ENCODE measurements at places on chromosomes 11 and 22.

GRCh38 chr22:47178339-47178738, 415.9 kb downstream of the TBC1D22A start:
- no peak for DNase-seq

- DNase-seq, result no peak
These were observed 55.6 kb downstream of the ARHGEF12 start for GRCh38 chr11:120391854-120392253.

DNA sequence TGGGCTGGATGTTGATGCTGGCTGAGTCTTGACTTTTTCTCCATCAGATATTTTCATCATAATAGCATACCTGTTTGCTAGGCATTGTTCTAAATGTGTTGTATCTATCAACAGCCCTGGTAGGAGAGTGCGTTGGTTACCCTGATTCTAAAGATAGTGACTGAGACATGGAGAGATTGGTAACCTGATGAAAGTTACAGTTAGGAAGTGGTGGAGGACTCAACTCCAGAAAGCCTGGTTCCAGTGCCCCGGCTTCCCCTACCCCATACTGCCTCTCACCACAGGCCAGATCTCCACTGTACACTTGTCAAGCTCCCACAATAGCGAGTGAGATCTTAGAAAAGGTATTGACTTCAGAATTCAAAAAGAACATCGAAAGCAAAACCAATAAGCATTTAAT, 22.8 kb upstream of the RELT start:
- no peak for DNase-seq

GRCh38 chr22:47738472-47739013, 976.1 kb downstream of the TBC1D22A start:
- DNase-seq, result no peak

DNA sequence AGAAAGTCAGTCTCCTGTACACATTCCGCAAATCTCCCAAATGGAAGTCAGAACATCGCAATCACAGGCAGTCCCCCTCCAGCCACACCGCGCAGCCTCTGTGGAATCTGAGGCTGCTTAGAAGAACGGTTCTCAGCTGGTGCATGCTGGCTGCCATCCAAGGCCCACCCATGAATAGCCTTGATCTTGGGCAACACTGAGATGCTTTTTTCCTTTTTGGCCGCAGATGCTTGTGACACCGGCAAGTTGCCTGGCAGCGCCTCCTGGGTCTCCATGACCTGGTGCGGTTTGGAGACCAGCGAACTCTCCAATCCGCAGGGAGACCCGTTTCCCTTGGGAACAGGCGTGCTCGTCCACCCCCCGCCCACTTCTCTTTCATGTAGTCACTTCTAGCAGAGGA, 26.3 kb upstream of the PHF21B start:
- no peak for DNase-seq

- peak; percentile 48 for DNase-seq
These were observed 565 bp downstream of the NUCB2 start for GRCh38 chr11:17277024-17277584.

DNA sequence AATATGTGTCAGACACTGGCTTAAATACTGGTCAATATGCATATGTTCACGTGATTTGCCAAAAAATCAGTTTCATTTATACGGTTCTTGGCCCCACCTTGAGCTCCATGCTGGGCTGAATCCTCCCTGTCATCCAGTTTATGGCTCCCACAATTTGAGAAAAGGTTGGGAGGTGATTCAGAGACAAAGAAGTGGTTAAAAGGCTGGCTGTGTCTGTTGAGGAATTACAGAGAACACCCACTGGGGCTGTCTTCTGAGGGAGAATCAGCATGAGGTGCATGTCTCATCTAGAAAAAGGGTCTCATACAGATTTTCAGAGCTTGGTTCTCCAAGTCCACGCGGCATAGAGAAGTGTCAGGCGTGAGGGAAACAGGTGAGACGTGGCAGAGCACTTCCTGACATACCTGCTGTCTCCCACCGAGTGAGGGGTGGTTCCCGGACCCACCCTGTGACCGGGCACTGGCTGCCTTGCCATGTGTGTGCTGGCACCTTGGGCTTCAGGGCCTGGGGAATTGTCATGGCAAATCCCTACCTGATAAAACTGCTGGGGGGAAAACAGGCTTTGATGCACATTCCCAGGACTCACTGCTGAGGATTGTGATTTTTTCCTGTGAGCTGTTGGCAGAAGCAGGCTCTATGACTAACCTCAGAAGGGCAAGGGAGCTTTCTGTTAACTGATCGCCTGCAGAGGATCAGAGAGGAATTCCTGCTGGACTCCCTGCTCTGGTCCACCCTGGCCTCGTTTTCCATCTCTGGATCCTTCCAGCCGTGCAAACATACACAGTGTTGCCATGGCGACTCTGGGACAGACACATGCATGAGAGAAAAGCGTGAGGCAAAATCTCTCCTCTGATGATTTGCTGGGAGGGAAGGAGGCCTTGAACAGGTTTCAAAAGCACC, 223.6 kb downstream of the ADAMTS15 start:
- no peak for DNase-seq

- DNase-seq, result no peak
These were observed 11.8 kb upstream of the APLNR start for GRCh38 chr11:57248780-57249383.

DNA sequence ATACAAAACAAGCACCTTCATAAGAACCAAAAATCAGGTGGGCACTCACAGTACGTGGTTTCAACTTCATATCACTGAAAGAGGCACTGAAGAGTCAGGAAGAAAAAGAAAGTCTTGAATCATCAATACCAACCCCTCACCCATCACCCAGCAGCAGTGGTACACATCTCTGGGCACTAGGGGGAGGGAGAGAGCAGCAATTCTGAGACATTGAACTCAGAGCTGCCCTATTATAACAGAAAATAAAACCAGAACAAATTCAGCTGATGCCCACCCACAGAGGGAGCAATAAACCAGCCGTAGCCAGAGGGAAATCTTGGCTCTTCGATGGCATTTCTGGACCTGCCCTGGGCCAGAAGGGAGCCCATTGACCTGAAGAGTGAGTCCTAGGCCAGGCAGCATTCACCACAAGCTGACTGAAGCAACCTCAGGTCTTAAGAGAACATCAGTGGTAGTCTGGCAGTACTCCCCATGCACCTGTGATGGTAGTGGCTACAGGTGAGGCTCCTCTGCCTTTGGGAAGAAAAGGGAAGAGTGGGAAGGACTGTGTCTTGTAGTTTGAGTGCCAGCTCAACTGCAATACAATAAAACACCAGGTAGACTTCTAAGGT, 42.2 kb upstream of the FAM181B start:
- DNase-seq, result peak; percentile 27

DNA sequence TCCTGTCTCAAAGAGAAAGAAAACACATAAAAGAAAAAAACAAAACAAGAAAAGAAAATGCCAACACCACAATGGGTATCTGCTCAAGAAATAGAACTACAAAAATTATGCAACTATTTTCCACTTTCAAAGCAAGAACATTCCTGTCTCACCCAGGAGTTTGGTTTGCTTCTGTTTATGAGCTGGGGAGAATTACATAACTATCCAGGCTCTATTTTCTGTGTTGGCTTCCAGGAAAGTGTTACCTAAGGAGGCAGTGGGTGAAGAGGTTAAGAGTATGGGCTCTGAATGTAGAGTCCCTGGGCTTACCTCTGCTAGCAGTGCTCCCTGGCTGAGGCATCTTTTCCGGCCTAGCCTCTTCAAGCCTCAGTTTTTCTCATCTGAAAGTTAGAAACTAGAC, 426.7 kb downstream of the MIAT start:
- no peak for DNase-seq

GRCh38 chr22:35638410-35638809, 9.8 kb upstream of the APOL6 start:
- no peak for DNase-seq

- DNase-seq, result no peak
These were observed 710.9 kb upstream of the FAT3 start for GRCh38 chr11:91513734-91514133.

DNA sequence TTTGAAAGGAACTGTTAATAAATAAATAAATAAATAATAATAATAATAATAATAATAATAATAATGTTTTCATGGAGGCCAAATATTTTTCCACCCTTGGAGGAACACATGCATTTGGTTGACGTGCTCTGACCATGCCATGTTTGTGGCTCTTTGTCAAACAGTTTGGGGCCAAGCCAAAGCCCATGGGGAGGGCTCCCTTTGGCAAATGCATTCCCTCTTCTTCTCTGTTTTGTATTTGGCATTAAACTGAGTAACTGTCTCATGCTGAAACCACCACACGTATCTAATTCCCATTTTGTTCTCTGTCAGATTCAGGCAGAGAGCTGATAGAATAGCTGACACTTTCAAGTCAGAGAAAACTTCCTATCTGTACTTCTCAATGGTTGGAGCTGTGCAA, 68.6 kb upstream of the PAX6 start:
- DNase-seq, result no peak

GRCh38 chr22:25166266-25167040, 33.2 kb upstream of the CRYBB3 start:
- DNase-seq, result no peak

- no peak for DNase-seq
These were observed 15.0 kb upstream of the RTN4R start for GRCh38 chr22:20282901-20283673.

DNA sequence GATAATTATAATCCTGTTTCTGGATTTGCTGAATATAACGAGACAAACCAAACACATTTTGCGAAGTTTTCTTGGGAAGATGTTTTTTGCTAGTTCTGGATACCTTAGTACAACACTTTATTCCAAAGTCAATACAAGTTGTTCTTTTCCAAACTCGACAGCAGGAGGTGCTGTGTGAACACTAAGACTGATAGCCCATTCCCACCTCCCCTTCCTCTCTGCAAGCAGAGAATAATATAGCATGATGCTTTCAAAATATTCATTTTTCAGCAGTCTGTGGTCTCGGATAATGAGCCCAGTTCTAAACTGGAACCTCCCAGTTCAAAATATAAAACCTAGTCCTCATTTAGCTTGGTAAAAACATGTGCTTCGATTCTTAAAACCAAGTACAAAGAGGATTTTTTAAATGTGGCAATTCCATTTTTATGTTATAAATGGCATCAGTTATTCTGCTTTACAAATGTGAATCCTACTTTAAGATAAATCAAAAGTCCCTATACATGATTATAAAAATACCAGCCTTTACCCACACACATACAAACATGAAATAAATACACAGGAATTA, 129.1 kb downstream of the DCDC1 start:
- DNase-seq, result peak; percentile 9

DNA sequence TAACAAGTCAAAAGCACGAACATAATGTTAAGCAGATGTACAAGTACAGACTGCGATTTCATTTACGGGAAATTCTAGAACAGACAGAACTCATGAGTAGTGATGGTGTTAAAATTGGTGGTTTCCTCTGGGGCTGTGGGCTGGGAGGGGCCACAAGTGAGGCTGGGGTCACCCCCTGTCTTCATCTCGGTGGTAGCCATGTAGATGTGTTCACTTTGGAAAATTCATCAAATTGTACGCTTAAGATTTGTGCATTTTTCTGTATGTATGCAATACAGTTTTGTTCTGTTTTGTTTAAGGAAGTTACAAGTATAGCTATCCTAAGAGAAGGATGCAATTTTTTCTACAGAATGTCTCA, 504 bp upstream of the ASCC2 start:
- no peak for DNase-seq

- no peak for DNase-seq
These were observed 41.8 kb upstream of the KCNQ1OT1 start for GRCh38 chr11:2741377-2742131.

DNA sequence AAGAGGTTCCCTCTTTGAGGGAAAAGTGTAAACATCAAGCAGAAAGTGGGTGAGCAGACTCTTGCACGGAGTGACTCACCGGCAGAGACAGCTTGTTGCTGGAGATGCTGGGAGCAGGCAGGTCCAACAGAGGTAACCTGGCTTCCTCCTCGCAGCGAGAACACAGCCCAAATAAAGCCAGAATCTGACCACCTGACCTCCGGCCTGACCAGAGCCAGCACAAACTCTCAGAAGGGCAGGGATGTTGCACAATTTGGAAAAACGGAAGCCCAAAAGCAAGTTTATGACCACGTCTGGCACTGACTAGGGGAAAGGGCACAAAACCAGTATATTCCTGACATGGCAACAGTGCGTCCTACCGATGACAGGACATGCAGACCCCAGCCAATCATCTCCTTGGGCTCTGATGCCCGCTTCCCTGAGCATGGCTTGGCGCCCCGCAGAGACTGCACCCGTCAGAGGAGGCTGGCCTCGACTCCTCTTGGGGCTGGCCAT, 5.4 kb downstream of the SMCO4 start:
- no peak for DNase-seq

DNA sequence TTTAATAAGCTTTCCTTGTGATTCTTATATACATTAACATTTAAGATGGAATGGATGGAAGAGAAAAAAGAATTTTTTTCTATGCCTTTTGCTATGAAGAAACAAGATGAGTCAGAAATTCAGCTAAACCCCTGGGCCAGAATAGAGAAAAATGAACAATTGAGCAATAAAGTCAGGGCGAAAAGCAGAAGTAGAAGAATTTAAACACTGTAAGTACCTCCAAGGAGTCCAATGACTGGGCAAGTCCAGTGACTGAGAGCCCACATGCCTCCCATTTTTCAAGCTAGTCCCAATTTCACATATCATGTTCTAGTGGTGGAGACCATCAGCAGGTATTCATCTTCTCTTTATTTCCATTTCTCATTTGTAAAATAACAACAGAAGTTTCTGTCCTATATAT, 18.6 kb upstream of the APLP2 start:
- DNase-seq, result no peak

DNA sequence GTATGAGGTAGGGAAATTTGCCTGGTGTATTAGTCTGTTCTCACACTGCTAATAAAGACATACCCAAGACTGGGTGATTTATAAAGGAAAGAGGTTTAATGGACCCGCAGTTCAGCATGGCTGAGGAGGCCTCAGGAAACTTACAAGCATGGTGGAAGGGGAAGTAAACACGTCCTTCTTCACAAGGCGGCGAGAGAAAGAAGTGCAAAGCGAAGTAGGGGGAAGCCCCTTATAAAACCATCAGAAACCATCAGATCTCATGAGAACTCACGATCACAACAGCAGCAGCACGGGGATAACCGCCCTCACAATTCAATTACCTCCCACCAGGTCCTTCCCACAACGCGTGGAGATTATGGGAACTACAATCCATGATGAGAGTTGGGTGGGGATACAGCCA, 12.0 kb upstream of the RFPL2 start:
- DNase-seq, result no peak

DNA sequence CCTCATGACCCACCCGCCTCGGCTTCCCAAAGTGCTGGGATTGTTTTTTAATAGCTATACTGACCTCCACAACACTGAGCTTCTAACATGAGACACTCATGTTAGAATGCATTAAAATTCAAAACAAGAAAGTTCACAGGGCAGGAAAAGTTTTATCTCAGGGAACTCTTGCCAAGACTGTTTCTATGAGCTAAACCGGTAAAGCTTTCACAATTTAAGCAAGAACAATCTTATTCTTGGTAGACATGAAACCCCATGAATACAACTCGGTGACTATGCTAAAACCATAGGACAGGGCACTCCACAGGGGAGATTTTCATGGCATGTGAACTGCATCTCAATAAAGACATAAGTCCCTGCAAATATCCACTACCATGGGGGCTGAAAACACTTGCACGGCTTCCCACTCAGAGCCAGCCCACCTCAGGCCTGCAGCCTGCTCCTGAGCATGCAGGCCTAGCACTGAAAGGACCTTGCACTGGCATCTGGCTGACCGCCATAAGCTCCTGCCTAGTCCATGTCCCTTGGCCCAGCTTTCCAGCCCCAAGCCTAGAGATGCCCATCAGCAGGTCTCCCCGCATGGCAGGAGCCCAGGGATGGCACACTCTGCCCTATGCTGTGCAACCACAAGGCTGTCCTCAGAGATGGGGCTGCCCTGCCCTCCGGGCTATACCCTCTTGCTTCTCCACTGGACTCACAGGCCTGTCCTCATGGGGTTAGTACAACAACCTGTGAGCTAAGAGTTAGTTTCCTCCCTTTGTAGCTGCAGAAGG, 58.4 kb downstream of the DGCR2 start:
- DNase-seq, result no peak

- peak; percentile 15 for DNase-seq
These were observed at the start of gene RASD2 for GRCh38 chr22:35540595-35541253. Gene RASD2 (plus strand): TSS chr22:35540831. CDS start chr22:35546810, 5,979 bp downstream.

Data from CD4-positive, alpha-beta T cell treated with Interleukin-4 for 4 hours (primary cell).